Stimulated activated CD4-positive, alpha-beta T cell treated with anti-CD3 and anti-CD28 coated beads, Interleukin-12 subunit alpha, Interleukin-12 subunit beta, amount 100 ng/mL, for 4 hours (primary cell): ENCODE measurements at places on chromosomes 3 and 15.

DNA sequence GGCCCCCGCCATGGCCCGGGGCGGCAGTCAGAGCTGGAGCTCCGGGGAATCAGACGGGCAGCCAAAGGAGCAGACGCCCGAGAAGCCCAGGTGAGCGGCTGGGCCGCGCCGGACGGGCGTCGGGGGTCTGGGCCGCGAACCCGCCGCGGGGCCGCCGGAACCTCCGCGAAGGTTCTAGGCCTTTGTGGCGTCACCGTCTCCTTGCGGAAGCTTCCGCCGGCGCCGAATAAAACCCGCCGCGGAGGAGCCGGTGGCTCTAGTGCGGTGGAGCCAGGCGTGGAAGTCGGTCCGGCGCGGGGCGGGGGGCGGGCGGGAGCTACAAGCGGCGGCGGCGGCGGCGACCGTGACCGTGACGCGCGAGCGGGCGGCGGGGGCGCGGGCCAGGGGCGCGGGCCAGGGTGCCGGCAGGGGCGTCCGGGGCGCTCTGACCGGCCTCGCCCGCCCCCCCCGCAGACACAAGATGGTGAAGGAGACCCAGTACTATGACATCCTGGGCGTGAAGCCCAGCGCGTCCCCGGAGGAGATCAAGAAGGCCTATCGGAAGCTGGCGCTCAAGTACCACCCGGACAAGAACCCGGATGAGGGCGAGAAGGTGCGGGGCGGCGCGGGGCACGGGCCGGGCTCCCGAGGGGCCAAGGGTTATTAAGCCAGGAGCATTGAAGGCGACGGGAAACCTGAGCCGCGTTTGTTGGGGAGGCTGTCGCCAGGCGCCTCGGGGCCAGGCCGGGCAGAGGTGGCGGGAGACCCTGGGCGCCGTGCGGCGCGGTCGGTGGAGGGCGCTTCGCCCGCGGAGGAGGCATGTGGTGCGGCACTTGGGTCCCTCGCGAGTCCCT lies at the start of gene DNAJA4:
Gene DNAJA4 (plus strand): TSS at position 259 of the 833 bp plus-strand sequence. CDS start 202 bp downstream, at position 461.
- peak; percentile 62 for DNase-seq

DNA sequence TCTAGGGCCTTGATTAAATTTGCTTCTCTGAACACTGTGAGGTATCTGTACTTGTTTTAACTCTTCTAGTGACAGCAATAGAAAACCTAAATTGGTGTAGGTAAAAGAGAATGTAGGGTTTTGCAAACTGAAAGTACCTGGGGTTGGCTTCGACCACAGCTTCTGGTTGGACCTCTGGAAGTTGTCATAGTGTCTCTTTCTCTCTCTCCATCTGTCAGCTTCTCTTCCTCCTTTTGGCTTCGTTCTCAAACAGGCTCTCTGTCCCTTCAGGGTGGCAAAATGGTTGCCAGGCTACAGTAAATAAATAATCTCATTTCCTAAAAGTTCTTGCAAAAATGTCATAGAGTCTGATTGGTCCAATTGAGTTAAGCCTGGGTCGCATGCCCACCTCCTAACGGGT lies 149.3 kb upstream of the CTDSPL start:
- DNase-seq = no peak

- DNase-seq = no peak
Measured at GRCh38 chr3:157199841-157200240, 39.9 kb upstream of the CCNL1 start.

GRCh38 chr3:104974316-104974715 lies 392.4 kb upstream of the ALCAM start:
- DNase-seq = no peak

GRCh38 chr3:100465892-100466777 lies 26.3 kb upstream of the TMEM45A start:
- no peak for DNase-seq
